ENCODE measurements at places on chromosomes 12 and 14.
A peak's percentile ranks its signal among the peaks of the same experiment; 100 is the strongest.

DNA sequence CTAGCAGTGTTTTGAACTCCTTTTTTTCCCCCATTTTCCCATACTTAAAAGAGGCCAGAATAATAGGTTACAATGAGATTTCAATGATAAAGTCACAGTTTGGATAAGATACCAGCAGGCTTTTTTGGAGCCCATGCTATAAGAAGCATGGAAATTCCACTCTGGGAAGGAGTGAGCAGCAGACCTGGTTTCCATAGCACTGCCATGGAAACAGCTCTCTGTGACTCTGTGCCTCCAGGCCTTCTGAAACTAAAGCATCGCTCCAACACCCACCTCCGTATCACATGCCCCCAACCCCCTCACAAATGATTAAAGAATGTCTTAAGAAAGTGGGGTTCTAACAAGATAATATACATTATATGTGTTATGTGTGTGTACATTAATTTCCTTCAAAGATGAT lies 165.0 kb downstream of the GRIN2B start:
- DNase-seq: no peak

GRCh38 chr12:21888276-21888863 lies 52.9 kb downstream of the ABCC9 start:
- DNase-seq: no peak

DNA sequence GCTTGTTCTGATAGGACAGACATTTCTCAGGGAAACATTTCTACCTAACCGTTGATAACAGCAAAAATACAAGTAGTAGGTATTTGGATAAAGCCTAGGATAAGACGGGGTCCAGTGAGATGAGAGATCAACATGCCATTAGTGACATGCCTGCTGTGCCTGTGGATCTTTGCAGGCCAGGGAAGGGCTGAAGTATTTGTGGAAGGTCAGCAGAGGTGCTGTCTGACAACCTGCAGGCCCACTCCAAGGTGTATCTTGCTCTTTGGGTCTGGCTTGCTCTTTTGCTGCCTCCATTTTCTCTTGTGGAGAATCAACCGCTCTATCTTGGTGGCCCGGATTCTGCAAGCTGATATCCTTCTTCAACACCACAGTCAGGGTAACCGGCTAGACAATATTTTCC lies 46.7 kb downstream of the MSRB3 start:
- DNase-seq: no peak

GRCh38 chr14:91545946-91546716 lies 36.0 kb upstream of the PPP4R3A start:
- no peak for DNase-seq

DNA sequence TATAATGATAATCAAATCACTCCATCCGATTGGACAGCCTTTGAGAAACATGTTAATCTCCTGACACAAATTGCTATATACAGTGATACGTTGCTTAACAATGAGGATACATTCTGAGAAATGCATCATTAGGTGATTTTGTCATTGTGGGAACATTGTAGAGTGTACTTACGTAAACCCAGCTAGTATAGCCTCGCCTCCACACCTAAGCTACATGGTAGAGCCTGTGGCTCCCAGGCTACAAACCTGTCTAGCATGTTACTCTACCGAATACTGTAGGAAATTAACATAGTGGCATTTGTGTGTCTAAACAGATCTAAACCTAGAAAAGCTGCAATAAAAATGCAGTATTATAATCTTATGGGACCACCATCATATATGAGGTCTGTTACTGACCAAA lies 128.6 kb upstream of the PWP1 start:
- no peak for DNase-seq

DNA sequence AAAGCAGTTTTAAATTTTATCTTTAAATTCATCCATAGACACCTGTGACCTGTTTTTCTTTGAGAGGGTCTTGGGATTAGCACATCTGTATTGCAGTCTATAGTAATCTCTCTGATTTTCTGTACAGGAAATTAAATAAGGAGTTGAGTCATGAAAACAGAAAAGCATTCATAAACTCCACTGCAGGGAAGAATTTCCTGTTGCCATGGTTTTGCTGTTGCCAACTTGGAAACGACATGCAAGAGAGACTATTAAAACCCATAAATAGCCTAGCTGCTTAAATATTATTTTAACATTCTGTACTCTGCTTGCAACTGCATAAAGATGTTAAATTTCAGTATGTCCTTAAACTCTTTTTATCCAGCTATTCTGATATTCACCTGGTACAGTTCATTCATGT lies 281.0 kb upstream of the RGS6 start:
- no peak for DNase-seq

GRCh38 chr14:96793547-96793946 lies 3.6 kb upstream of the VRK1 start:
- DNase-seq: no peak

- no peak for DNase-seq
Measured at GRCh38 chr14:65444230-65444629, 31.7 kb downstream of the FUT8 start.

DNA sequence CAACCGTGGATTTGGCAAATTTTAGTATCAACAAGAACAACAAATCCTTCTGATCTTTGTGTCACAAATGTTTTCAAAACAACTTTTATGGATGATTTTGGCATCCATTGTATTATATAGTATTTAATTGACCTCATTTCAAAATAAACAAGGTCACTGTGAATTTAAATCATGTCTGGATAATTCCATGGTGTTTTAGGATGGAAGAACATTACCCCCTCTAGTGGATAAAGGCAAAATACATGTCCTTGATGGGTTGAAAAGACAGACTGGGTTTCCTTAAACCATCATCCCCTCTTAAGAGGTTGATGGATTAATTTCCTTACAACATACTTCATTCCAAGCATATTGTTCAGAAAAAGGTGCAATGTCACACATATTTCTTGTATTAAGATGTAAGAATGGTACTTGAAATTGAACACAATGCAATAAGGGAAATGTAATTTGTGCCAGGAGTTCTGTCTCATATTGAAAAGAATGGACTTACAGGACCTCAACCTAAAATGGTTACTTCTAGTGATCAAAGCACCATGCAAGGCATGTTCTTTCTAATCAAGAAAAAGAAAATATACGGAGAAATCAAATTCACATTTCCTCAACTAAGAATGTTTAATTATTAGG lies 352.0 kb downstream of the BCAT1 start:
- DNase-seq: peak; percentile 69

DNA sequence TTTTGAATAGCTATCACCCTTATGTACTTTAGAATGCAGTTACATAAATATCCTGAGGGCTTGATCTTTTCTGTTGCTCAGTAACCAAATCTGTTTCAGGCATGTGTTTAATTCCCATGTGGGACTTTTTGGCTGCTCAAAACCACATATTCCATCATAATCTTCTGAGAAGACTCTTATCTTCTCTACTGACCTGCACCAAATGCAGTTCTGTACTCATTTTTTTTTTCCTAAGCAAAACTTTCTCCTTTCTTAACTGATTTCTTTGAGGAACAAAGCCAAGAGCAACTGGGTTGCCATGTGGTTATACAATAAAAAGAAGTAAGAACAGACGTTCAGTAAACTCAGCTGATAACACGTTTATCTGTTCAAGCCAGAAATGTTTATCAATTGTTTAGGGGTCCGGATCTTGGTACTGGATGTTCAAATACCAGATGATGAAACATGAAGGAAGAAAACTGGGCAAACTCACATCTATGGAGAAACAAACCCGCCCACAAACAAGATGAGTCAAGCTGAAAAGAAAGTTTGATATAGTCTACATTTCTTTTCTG lies 50.1 kb downstream of the TMEM132C start:
- no peak for DNase-seq

DNA sequence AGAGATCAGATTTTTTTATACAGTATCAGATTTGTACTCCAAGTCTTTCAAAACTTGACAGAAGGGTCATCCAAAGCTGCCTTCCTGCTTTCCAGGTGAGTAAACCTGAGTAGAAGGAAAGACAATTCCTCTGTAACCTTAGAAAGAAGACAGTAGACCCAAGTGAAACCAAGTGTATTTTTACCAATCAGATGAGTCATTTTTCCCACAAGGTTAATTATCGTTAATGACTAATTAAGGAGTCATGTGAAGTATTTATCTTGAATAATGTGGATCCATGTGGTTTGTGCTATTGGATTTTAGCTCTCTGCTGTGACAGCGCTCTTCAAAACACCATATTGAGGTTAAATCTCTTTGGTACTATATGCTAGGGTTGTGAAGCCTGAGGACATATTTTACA lies 74.0 kb upstream of the PELI2 start:
- DNase-seq: no peak

DNA sequence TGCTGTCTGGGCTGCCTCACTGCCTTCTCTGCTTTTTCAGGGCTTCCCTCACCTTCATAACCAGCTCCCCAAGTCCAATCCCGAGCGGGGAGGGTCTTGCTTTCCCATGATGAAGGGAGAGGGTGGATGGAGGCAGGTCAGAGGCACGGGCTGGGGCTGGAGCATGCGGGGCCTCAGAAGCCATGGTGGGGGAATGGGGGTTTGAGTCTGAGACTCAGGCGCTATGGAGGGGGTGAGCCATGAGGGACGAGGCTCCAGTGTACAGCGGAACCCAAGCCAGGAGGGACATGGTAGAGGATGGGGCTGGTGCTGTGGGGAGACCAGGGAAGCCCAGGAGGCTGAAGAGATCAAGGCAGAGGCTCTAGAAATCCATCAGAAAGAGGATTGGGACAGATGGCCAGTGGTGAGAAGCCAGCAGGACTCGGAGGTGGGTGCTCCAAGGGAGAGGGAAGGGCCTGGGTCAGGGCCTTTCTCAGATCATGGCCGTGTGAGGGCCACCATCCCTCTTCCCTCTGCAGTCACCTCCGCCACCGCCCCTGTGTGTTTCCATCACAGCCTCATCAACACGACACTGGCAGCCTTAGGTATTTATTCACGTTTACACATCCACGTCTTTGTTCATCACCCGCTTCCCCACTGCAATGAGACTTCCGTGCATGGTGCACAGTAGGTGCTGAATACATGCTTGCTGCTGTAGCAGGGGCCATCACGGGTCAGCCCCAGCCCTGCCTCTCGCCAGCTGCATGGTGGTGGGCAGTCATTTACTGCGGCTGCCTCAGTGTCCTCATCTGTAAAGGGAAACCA lies 144.7 kb downstream of the ADGRD1 start:
- no peak for DNase-seq

GRCh38 chr14:83556065-83556464 lies 1973.9 kb upstream of the FLRT2 start:
- DNase-seq: no peak

GRCh38 chr14:104746071-104746545 lies 6.8 kb upstream of the SIVA1 start:
- DNase-seq: no peak

DNA sequence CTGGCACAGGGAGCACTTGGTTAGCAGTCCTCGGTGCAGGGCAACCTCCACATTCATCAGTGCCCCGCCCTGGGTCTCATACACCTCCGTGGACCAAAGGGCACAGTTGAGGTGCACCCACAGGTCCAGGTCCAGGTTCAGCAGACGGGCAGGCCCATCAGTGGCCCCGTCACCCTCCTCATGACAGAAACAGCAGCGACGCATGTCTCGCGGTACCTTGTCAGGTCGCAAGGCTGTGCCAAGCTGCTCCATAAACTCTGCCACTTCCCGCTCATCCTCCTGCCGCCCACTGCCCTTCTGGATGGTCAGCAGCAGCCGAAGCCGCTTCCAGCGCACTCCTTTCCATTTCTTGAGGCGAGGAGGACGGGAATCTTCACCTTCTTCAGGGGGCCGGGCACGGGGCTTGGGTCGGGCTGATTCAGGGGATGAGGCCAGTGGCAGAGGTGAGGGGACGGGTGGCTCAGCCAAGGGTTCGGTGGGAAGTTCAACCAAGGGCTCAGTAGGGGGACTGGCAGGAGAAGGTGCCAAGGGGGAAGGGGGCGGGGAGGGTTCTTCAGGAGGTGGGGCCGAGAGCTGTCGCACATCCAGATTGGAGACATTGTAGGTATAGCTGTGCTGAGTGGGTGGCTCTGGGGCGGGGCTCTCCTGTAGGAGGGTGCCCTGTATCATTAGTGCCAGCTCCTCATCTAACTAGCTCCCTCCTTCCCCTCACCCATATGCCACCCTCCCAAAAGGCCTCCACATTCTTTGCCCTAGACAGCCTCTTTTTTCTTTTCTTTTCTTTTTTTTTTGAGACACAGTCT lies 8.3 kb upstream of the PRKAG1 start:
- no peak for DNase-seq

DNA sequence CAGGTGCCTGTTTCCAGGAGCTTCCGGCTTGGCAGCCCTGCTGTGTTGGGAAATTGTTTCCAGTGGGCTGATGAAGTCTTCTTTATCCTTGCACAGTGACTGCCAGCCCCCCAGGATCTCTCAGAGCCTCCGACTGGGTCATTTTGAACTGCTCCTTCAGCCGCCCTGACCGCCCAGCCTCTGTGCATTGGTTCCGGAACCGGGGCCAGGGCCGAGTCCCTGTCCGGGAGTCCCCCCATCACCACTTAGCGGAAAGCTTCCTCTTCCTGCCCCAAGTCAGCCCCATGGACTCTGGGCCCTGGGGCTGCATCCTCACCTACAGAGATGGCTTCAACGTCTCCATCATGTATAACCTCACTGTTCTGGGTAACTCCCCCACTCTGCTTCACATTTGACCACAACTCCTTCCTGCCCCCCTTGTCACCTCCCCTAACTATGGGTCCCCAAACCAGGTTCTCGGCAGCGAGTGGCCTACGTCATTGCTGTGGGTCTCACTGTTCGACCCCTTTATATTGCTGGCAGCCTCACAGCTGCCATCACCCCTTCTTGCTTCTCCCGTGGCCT lies 2.3 kb downstream of the LAG3 start:
- DNase-seq: no peak

GRCh38 chr12:104998423-104999346 lies 12.6 kb downstream of the NOPCHAP1 start:
- peak; percentile 94 for DNase-seq

DNA sequence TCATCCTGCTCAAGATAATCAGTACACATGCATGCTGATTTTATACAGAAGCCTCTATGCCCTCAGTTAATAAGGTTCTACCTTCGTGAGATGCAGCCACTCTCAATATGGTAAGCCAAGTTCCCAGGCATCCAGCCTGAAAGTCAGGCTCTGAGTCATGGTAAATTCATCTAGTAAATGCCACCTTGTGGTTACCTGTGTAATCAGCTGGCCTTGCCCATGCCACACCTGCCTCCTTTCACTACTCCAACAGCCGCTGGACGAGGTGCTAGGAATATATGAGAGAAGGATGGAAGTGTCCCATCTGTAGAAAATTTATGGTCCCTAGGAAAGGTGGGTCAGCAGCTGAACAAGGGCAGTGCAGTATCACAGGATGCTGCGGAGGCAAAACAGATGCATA lies 207.3 kb downstream of the SSPN start:
- DNase-seq: peak; percentile 47

GRCh38 chr12:29782285-29782870 lies 1.4 kb downstream of the TMTC1 start:
- DNase-seq: peak; percentile 27

GRCh38 chr12:110020956-110021355 lies 21.7 kb downstream of the ANKRD13A start:
- DNase-seq: no peak

DNA sequence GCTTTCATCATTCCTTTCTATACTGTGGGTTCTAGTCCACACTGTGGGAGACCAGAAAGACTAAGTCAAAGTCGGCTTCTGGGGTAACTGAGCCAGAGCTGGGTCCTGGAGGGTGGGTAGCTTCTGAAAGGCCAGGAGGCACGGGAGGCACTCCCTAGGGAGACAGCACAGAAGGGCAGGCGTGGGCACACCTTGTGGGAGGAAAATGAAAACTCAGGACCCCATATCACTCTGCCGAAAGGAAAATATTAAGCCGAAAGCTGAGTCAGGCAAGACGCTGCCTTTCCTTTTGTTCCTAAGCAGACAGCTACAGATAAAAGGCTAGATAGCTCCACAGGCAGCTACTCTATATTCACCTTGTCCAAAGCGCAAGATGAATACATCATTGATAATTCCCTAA lies 20.7 kb downstream of the ANO2 start:
- no peak for DNase-seq
